ENCODE measurements at places on chromosomes 7 and 10.

DNA sequence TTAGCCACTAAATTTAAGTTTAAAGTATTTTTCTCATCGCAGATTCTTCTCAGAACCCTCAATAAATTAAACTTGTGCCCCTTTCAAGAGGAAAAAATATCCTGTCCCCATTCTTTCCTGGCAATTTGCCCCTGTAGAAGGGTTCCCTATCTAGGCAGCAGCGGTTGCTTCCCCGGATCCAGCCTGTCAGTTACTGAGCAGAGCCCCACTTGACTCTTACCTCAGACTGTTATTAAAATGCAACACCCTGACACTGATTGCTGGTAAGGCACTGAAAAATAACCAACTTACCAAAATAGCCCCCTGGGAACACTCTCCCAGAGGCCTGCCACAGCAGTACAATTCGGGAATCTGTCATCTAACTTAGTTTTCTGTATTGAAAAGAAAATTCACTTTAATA is 13.9 kb downstream of the LMTK2 start:
- no peak for DNase-seq

GRCh38 chr10:33559105-33559504 is 224.6 kb upstream of the NRP1 start:
- no peak for DNase-seq

DNA sequence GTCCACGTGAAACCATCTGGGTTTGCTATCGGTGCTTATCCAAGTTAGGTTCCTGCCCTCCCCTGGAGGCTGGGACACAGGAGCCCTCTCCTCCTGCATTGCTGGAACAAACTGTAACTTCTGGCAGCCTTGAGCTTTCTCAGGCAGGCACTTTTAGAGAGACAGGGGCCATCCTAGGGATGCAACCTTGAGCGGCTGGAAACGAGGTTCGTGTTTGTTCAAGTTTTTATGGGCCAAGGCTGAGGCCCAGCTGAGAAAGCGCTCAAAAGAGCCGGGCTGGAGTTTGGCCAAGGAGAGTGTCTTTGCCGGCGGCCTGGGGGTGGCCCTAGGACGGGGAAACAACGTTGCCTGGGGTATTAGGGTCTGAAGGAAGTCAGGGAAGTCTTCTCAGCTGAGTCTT is 5.5 kb upstream of the MMD2 start:
- DNase-seq = no peak

DNA sequence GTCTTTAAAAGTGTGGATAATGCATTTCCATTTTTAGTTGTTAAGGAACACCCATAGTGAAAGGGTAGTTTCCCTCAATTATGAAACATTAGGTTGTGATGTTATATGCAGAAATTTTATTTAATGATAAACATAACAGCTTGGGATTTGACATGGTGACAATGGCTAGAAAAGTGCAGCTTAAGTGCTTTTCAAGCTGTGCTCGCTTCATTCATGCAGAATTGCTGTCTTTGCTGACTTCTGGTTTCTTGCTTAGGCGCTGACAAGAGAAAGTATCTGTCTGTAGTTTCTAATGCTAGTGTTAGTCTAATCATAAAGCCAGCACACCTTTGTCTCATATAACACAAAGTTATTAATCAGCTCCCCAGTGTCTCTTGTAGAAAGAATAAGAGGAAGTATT is 170.0 kb downstream of the ARL5B start:
- no peak for DNase-seq

GRCh38 chr7:129210989-129211312 is 13.9 kb upstream of the AHCYL2 start:
- DNase-seq = no peak

DNA sequence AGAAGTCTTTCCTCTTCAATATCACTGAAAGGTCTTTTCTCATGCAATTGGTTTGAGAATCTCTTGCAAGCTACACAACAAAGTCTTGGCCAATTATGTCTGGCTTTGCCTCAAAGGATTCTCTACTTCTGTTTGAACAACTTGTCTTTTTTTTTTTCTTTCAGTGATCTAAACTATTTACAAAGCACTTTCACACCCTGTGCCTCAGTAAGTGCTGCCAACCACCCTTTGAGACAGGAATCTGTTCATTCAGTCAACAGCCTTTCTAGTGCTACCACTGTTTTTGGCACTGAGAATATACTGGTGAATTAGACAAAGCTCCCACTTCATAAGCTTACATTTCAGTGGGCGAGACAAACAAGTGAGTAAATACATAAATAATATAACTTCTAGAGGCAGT is 26.9 kb upstream of the SDK1 start:
- DNase-seq = no peak

GRCh38 chr7:110373416-110373815 is 717.5 kb upstream of the LRRN3 start:
- DNase-seq = no peak

GRCh38 chr7:17617380-17617779 is 318.9 kb downstream of the AHR start:
- DNase-seq = no peak

- no peak for DNase-seq
These were observed 445.7 kb upstream of the FOXK1 start for GRCh38 chr7:4236389-4236788.

DNA sequence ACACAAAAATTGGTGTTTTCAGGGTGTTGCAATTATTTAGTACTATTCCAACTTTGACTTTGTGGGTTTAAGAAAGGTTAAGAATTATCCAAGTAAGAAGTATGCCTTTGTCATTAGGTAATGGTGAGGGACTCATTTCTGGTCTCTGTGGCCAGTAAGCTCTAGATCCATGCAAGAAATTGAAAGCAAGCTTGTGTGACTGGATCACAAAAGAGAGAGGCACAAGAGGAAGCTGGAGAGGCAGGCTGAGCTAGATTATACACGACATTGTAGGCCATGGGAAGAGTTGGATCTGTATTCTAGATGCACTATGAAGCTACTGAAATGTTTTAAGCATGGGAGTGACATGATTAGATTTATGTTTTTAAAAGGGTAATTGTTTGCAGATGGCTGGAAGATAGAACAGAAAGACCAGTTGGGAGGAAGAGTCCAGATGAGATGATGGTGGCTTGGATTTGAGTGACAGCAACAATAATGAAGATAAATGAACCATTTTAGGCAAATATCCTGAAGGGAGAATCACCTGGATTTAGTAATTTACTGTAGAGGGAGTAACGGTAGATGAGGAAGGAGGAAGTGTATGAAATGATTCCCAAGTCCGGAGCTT is 50.0 kb downstream of the CALD1 start:
- no peak for DNase-seq

DNA sequence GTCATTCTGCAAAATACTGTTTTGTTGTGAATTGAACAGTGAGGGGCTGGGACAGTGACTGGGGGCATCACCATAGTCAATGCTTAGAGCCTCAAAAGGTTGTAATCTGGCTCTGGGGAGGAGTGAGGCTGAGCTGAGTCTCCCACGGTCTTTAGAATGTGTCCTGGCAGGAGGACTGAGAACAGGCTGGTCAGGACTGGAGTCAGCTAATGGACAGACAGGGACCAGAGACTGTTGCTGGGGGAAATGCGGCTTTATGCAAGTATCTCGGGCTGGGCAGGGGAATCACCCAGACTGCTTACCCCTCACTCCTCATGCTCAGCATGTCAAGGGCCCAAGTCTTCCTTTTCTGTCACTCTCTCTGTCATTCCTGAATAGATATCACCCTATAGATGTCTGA is 346.5 kb downstream of the TYW1 start:
- no peak for DNase-seq

DNA sequence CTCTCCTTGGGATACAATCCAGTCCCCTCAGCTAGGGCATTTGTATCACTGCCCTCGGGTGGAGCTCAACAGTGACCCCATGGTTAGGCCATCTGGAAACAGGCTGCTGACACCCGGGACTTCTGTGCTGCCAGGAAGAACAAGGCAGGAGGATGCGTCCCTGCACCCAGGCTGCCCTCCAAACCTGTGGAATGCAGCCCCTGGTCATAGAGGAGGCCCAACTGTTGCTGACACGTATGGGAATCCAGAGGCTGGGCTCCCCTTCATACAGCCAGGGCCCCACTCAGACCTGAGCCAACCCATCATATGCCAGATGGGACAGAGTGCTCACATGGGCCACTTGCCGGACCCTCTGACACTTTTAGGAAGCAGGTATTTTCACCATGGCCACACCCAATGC is 45.5 kb upstream of the SRGN start:
- no peak for DNase-seq

DNA sequence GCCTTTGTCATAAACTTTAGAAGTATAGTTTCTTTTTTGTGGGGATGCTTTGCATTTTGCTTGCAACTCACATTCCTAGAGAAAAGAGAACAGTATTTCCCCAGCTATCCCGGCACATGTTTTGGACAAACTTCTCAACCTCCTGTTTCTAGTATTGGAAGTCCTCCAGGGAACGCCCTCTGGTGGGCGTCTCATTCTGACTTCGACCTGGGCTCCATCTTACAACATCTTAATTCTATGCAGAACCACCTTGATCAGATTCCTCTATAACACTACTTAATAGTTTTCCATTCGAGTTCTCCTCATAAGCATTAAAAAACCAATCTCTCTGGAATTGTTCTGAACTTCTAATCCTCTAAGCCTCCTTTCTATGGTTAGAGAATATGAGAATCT is 139.5 kb upstream of the FZD8 start:
- no peak for DNase-seq

DNA sequence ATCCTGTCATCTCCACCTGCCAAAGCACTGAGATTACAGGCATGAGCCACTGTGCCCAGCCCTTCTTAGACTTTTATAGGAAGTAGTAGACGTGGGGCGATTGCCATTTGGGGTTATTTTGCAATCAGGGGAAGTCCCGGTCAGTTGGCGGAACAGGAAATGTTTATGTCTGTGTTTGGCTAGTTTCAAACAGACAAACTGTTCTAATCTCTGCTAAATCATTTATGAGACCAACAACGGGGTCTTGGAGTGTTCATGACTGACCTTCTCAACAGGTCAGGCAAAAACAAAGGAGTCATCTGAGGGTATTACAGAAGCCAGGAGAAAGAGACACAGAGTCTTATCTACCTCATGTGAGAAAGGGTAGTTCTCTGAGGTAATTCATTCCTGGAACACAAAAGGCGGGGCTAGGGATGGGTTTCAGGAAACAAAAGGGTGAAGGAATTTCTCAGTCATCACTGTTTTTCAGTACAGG is 6.6 kb upstream of the TPK1 start:
- DNase-seq = no peak

- DNase-seq = no peak
These were observed 18.4 kb downstream of the ADAM8 start for GRCh38 chr10:133258066-133258817.

- no peak for DNase-seq
These were observed 40.9 kb downstream of the ACSM6 start for GRCh38 chr10:95234951-95235350.

Data from NCI-H1105 (cell line).